ENCODE measurements at places on chromosomes 6 and 20. TPM values are rescaled to one million over a fixed set of nuclear protein-coding genes. Genes with fewer than 3 reads are reported as not detected.

The SLC44A4 gene
- 3.3 TPM for total RNA-seq

The SALL4 gene
- 1.3 TPM for total RNA-seq

The RBBP9 gene
- total RNA-seq: 21.9 TPM

- DNase-seq: no peak
These were observed 14.1 kb upstream of the CPNE5 start for GRCh38 chr6:36853325-36853724.

- DNase-seq: no peak
These were observed 58.5 kb downstream of the RBM38 start for GRCh38 chr20:57449398-57450354.

DNA sequence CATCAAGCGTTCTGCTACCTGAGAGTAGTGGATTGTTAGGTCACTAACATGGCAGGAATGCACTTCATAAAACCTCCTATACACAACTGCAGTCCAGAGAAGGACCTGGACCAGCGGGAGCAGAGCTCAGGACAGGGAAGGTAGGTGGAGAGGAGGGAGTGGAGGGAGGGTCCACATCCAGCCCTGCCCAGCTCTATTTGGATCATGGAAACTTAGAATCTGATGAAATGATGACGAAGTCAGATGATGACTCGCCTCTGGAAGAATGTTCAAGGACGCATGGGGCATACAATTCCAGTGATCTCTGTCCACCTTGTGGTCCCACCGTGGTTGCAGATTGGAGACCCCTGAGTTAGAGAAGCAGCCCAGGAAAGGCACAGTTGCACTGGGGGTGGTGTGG is 68.8 kb downstream of the CLIC5 start:
- DNase-seq: no peak

GRCh38 chr20:62572980-62573379 is 69.3 kb upstream of the SLCO4A1 start:
- DNase-seq: no peak

GRCh38 chr6:142045380-142046278 is 87.1 kb upstream of the GJE1 start:
- no peak for DNase-seq

GRCh38 chr20:64068386-64069208 is 5.6 kb downstream of the TCEA2 start:
- DNase-seq: no peak

DNA sequence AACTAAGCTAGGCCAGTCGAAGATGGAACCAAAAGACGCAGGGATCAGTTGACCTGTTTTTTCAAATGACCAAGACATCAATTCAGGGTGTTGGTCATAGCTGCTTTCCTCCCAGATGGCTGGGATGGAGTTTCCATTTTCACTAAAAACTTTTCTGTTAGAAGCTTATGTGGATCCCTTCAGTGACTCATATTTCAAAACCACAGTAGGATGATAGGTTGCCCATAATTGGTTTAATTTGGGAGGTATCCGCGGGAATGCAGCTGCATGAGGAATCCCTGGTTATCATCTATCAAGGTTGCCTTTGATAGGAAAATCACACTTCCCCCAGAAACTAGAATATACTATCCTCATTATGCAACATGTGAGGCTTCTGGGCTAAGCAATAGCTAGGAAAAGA is 150.9 kb upstream of the MLIP start:
- no peak for DNase-seq

DNA sequence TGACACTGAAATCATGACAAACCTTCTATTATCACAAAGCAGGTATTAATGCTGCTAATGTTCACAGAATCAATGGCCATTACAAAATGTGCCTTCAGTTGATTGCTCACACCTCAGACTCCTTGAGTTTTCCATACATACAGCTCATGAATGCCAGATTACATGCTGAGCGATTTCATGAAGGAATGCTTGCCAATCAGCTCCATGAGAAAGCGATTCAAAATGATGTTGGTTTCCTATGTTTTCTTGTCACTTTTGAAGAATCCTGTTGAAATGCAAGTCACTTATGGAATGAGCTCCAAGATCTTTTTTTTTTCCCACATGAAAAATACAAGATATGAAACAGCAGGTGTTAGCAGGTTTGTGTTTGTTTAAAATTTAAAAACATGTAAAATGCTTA is 71.4 kb upstream of the SHLD1 start:
- no peak for DNase-seq

GRCh38 chr6:123965894-123966293 is 162.2 kb downstream of the NKAIN2 start:
- DNase-seq: no peak

DNA sequence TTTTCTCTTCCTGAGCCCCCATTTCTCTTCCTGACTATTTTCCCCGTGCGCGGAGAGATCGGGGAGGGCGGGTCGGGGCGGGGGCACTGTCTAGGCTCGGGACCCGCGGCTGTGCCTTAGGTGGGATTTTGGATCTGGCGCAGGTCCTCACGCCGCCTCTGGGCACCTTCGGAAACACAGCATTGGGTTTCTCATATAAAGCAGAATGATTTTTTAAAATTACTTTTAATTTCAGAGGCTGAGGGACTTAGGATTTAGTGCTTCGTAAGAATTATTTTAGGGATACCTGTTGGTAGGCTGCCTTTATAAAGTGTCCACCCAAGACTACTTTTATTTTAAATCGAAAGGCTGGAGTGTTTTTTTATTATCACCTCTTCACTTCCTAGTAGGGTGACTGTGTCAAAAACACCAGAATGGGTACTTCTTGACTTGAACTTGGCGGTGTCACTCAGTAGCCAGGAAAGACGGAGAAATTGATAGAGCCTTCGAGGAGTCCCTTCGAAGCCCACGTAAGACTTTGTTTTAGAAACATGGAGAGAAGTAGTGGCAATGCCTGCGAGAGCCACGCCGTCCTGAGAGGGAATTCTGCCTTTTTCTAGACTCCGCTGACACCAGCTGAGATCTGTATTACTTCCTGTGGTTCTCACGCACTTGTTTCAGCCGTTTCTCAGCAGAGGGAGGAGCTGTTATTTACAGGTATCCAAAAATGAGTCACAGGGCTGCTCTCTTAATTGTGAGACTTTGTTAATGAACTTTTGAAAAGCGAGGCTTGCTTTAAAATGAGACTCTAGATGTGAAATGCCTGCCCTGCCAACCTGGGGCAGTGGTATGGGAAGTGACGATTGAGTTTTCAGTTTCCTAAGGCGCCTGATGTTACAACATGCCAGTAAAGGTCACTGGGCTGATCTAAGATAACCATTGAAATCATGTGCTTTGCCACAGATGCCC is 667 bp downstream of the STX11 start:
- no peak for DNase-seq

DNA sequence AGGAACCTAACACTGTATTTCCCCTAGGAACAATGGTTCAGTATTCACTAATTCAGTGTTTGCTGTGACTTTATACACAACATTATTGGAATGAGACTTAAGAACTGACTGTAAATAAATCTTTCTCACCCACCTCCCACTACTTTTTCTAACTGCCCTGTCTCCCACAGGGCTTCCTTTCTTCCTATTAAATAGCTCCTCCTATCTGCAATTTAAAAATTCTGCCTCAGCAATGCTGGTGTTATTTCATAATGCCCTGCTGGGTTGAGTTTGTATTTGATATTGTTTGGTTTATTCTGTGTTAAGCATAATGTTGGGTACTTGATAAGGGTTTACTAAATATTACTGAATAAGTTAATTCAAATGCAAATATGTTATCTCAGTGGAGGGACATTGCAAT is 573.1 kb upstream of the RNF217 start:
- no peak for DNase-seq

- no peak for DNase-seq
These were observed 1.9 kb downstream of the PTK7 start for GRCh38 chr6:43077981-43078511.

DNA sequence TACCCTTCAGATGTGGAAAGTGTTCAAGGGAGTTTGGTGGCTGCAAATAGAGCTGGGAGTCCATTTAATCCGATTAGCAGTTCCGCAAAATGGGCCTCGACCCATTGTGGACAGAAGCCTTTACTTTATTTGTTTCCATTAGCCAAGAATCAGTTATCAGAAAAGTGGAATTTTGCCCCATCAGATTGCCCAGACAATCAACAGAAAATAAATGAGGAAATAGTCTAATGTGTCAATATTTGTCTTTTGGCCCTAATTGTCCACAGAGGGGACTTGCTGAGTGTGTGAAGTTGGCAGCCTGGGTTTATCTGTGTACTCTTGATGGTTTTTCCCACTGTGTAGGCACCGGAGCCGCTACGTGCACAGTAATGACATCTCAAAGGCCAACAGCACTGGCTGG is 134.3 kb downstream of the LINC00237 start:
- no peak for DNase-seq
